Stimulated activated CD8-positive, alpha-beta memory T cell treated with anti-CD3 and anti-CD28 coated beads, Interleukin-7, amount 100 ng/mL, for 4 hours (primary cell): ENCODE measurements at places on chromosomes 4 and X.

DNA sequence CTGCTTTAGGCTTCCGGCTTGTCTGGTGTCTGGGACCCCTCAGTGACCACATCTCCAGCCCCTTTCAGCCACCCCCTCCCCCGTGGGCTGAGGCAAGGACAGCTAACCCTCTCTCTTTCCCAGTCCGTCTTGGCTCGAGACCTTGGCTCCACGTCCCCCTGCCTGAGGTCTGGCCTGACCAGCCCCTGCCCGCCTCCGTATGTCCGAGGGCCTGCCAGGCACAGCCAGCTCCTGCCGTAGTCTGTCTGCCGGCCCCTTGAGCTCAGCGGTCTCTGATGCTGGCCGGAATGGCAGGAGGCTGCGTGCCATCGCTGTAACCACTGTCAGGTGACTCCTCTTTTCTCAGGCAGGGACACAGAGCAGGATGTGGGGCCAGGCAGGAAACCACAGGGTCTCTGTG, 73.3 kb upstream of the LRPAP1 start:
- no peak for DNase-seq

GRCh38 chr4:65968831-65969558, 298.7 kb upstream of the EPHA5 start:
- no peak for DNase-seq

DNA sequence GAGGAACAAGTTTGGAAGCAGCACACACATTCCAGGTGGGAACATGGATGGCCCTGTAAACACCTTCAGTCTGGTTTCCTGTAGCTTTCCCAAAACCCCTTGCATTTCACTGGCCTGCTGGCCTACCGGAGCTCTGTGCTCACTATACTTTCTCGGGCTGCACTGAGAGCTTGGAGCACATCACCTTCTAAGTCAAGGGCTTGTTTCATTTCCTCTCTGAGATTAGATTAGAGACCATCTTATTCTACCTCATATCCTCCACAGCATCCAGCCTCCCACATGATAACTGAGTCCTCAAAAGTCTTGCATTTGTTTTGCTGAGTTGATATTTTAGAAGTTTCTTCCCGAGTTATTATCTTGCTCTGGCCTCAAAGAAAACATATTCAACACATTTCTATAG, 147.7 kb downstream of the RASL11B start:
- no peak for DNase-seq

DNA sequence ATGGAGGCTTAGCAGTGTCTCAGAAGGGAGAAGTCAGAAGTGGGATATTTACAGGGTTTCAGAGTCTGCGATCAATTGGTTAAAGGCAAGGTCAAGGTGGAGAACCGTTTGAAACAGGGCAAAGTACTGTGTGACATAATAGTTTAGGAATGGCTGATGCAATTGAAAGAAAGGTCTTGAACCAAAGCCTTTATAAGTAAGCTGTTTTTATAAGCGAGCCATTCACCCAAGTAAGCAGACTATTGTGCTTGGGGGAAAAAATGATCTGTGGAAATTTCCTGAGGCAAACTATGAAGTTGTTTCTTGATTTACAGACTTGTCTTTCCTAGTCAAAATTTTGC, 327.3 kb downstream of the CAMK2D start:
- DNase-seq, result no peak

DNA sequence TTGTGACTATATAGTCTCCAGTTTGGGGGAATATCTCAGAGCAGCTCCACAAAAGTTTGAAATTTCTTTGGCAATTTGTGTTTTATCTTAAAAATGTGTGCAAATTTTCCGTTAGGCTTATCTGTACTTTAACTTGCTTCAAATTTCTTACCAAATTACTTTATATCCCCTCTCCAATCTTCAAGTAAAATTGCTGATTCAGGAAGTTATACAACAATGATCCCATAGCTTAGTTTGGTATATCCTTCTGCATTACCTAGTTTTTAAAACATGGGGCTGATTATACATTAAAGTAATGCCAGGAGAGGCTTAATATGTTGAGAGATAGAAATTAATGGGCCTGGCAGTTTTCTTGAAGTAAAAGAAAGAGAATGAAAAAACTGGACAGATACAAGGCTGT, 66.6 kb downstream of the TAF1 start:
- no peak for DNase-seq

DNA sequence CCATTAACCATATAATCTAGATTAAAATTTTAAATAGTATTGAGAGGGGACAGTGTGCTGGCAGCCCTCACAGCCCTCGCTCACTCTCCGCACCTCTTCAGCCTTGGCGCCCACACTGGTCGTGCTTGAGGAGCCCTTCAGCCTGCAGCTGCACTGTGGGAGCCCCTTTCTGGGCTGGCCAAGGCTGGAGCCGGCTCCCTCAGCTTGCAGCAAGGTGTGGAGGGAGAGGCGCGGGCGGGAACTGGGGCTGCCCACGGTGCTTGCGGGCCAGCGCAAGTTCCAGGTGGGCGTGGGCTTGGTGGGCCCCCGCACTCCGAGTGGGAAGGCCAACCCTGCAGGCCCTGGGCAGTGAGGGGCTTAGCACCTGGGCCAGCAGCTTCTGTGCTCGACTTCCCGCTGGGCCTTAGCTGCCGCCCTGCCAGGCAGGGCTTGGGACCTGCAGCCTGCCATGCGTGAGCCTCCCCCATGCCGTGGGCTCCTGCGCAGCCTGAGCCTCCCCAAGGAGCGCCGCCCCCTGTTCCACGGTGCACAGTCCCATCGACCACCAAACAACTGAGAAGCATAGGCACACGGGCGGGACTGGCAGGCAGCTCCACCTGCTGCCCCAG, 32.8 kb upstream of the CFAP299 start:
- DNase-seq, result no peak

DNA sequence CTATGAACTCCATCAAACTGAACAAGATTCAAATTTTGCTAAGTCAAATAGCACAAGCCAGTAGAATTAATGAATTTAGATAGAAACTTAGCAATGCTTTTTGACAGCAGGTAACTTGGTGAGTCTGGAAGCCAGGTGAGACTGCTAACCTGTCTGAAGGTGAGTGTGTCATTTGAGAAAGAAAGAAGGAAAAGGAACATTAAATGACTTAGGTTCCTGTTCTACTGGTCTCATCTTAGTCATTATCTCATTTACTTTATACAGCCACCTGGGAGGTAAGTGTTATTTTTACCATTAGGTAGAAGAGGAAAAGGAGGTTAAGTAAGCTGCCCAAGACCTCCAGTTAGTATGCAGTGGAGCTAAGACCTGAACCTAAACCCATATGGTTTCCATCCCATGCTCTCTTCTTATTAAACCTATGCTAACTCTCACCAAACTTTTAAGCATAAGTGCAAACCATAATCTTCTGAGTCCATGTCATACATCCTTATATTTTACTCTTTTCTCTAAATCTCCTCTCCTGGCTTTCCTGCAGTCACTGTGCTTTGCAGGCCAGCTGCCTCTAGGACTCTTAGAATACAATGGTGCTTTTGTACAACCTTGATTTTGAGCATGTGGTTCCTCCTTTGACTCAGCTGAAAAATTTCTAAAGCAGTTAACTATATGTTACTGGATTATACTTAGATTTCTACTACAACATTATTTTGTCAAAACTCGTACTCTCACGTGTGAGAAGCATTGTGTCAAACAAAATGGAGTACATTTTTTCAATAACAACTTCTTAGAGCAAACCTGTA, 68.5 kb downstream of the ATP10D start:
- DNase-seq, result no peak

DNA sequence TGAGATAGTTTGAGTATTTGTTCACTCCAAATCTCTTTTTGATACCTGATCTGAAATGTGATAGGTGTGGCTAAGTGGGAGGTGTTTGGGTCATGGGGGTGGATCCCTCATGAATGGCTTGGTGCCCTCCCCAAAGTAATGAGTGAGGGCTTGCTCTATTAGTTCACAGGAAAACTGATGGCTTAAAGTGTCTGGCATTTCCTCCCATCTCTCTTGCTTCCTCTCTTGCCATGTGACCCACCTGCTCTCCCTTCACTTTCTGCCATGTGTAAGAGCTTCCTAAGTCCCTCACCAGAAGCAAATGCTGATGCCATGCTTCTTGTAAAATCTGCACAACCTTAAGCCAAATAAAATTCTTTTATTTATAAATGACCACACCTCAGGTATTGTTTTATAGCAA, 61.1 kb downstream of the MAD2L1 start:
- DNase-seq, result no peak

DNA sequence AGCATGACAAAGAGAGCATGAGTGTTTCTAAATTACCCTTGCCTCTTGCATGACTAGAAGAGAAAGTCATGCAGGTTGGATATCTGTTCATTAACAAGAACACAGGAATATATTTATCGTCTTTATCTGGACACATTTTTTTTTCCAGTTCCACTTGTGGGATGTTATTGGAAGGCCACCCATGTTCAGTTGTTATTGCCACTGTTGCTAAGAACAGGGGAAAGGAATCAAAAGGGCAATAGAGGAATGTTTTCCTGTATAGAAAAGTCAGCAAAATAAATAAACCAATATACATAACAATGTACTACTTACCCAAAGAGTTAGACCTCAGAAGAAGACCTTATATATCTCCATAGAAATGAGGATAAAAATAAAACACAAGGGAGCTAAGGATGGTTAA, 270.1 kb downstream of the QDPR start:
- DNase-seq, result no peak
